T-helper 1 cell treated with Interleukin-12 subunit alpha and Interleukin-12 subunit beta and Interleukin-4 antibody, amounts not matched to agents 30 ng/mL and 1 ng/mL, for 36 hours (primary cell): ENCODE measurements at places on chromosomes 4 and X. TPM values are rescaled to one million over a fixed set of nuclear protein-coding genes. Genes with fewer than 3 reads are reported as not detected.

The P2RY10 gene
- 64.1 and 75.0 TPM in 2 replicates for total RNA-seq

The GAGE12E gene
- not detected in 2 replicates for total RNA-seq

The SSX4 gene
- total RNA-seq = not detected in 2 replicates

The SHOX gene
- not detected in 2 replicates for total RNA-seq

The UGT8 gene
- 0.12 TPM in 1 of 2 replicates, not detected in the other for total RNA-seq

The ADGRA3 gene
- 4.3 and 5.1 TPM in 2 replicates for total RNA-seq

The ARFIP1 gene
- total RNA-seq = 18.7 and 24.8 TPM in 2 replicates

The CYLC1 gene
- not detected in 2 replicates for total RNA-seq

The SPOCK3 gene
- total RNA-seq = not detected in 2 replicates

The LAS1L gene
- 41.2 and 43.2 TPM in 2 replicates for total RNA-seq

The IL9R gene
- total RNA-seq = 28.9 and 33.2 TPM in 2 replicates
